ENCODE measurements at places on chromosomes 6 and 20.

- DNase-seq: no peak
These were observed 43.7 kb upstream of the CEP162 start for GRCh38 chr6:84271061-84271716.

DNA sequence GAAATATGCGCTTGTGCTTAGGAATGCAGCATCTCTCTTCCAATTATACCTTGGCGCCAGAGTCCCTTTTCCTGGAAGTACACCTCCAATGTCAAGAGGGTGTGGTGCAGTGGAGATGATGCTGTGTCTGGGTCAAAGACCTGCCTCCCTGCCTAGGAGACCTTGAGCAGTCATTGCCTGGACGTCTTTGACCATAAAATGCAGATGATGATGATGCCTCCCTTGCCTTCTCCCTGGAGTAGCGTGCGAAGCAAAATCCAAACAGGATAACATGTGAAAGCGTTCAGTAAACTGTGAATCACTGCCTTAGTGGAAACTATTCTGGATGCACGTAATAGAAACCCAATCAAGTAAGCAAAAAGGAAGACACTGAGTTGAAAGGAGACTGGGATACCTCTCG lies 97.4 kb upstream of the ARMC2 start:
- no peak for DNase-seq

DNA sequence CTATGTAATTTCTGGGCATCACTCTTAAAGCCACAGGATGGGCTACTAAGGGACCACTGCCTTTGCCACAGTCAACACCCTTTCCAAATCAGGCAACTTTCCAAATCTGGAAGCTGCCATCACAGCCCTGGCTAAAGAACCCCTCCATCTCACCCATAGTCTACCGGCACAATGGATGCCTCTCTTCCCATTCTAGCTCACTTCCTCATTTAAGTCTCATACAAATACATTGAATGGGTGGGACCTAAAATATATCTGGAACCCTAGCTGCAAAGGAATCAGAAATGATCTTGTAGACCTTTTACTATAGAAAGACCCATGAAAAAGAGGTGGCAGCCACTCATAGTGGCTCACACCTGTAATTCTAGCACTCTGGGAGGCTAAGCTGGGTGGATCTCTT lies 3.3 kb upstream of the TREML4 start:
- no peak for DNase-seq

- DNase-seq: peak; percentile 38
These were observed 71.9 kb upstream of the CNR1 start for GRCh38 chr6:88238065-88238464.

DNA sequence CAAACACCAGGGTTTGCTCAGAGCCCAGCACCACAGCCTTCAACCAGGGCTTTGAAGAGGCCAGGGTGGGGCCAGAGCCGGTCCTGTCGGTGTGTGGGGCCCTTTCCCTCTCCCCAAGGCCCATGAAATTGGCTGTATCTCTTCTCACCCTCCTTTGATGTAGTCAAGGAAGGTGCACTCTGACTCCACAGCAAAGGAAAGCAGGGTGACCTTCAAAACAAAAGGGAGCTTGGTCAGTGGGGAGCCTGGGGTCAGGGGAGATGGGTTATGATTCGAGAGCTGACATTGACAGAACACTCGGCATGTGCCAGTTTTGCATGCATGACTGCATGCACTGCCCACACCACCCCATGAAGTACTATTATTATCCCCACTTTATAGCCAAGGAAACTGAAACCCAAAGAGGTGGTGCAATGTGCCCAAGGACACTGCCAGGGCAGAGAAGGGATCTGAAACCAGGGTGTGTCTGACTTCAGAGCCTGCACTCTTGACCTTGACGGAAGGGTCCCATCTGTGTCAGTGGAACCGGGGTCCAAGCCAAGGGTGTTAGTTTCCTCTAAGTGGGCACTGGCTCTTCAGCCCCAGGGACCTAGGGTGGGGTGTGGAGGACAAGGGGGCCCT lies 55.4 kb downstream of the RAB44 start:
- DNase-seq: no peak

- DNase-seq: no peak
These were observed 21.6 kb downstream of the TPX2 start for GRCh38 chr20:31760519-31761240.

GRCh38 chr6:90329386-90330077 lies 32.9 kb upstream of the BACH2 start:
- DNase-seq: no peak

DNA sequence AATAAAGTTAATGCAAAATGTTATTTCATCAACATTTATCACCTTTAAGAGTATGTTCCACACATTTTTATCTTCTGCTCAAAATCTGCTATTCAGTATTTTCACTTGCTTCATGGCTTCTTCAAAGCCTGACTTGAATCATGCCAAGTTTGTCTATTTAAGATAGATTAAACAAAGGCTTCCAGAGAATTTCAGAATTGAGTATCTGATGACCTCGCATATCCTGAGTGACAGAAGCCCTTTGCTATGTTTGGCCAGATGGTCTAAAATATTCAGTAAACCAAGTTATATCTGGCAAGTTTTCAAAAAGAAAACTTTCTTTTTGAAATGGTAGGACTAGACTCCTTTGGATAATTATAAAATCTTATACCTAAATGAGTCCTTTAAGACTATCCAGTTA lies 348.9 kb upstream of the KCNQ5 start:
- DNase-seq: no peak

DNA sequence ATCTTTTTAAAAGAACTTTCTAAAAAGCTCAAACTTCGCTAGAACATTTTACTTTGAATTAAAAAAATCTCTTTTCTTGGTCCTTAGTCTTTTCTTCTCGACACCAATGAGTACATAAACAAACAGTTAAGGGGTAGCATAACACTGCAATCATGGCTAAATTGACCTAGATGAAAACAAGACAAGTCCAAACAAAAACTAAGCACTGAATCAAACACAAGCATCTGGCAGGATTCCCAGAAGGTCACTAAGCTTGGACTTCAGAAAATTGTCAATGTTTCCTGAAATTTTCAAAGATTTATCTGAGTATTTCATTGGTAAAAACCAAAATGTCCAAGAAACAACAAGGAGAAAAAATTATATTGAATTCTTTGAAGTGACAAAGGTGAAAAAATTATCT lies 5.0 kb downstream of the COL21A1 start:
- no peak for DNase-seq

DNA sequence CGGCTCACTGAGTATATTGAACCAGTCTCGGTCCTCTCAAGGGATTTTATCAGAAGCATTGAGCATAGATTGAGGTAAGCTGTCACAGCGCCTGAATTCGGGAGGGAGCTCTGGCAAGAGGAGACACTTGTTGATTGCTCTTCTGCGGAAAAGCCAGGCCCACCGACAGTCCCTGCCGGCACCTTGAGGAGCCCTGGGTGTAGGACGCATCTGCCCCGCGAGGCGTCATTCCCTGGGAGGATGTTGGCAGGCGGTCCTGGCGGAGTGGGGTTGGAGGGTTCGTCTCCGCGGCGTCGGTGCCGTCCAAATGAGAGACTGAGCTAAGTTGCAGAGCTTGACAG lies 843 bp downstream of the FBXO9 start:
- peak; percentile 13 for DNase-seq

GRCh38 chr6:33427585-33428223 lies 7.8 kb downstream of the SYNGAP1 start:
- peak; percentile 75 for DNase-seq

DNA sequence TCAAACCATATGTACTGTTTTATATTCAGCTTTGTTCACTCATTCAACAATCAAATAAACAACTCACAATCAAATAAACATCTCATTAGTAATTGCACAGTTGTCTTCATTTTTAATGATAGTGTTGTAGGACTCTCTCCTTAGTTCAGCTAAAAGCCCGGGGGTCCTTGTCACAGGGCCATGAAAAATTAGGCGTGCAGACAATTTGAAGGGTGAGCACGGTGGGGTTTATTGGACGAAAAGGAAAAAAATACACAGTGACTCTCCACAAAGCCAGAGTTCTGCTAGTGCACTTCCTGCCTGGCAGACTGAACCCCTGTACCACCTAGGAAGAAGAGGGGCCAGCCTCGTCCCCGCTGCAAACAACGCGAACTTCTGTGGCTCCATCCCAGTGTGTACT lies 257.6 kb upstream of the FLRT3 start:
- DNase-seq: no peak

DNA sequence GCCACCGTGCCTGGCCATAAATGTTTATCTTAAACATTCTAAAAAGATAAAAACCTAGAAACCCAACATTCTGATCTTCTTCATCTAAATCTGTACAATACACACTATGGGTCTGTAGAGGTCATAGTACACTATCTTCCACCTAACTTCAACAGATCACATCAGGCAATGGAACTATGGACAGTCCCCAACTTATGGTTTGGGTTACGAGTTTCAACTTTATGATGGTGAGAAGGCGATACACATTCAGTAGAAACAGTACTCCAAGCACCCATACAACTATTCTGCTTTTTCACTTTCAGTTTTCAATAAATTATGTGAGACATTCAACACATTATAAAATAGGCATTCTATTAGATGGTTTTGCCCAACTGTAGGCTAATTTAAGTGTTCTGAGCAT lies 23.1 kb downstream of the FKBP5 start:
- DNase-seq: no peak

GRCh38 chr6:17879184-17879583 lies 108.3 kb downstream of the KIF13A start:
- DNase-seq: no peak

- DNase-seq: no peak
These were observed 75.2 kb upstream of the IYD start for GRCh38 chr6:150293423-150294173.

- no peak for DNase-seq
These were observed 46.6 kb downstream of the MOXD1 start for GRCh38 chr6:132354517-132355167.

GRCh38 chr6:124881898-124882578 lies 80.2 kb upstream of the RNF217 start:
- DNase-seq: no peak

DNA sequence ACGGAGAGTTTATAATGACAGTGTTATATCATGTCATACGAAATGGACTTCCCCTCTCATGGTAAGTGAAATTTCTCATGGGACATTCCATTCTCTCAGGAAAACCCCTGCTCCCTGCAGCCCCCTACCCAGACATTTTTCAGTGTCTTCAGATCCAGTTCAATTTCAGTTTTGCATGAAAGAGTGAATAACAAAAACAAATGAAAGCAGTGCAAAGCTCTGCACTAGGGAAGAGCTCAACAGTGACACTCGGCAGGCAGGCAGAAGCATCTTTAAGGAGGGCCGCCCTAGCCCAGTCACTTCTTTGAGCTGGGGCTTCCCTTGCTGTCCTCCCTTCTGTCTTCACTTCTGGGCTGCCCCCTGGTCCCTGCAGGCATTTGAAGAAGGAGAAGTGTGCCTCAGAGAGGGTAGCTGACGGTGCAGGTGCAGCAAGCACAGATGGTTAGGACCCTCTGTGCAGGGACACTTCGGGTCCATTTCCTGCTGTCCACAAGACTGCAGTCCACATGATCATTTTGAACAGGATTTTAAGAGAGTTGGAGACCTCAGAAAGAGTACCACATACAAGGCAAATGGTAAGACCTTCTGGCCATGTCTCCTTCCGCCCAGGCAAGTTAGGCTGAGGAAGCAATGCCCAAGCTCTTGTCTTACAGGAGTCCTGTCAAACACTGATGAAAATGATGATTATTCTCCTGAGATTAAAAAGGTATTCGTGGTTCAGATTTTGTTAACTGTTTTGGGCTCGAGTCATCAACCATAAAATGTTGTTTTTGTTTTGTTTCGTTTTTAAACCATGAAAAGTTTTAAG lies 5.4 kb upstream of the DUSP22 start:
- DNase-seq: no peak

GRCh38 chr6:159062564-159062945 lies 17.8 kb upstream of the TAGAP start:
- DNase-seq: no peak

DNA sequence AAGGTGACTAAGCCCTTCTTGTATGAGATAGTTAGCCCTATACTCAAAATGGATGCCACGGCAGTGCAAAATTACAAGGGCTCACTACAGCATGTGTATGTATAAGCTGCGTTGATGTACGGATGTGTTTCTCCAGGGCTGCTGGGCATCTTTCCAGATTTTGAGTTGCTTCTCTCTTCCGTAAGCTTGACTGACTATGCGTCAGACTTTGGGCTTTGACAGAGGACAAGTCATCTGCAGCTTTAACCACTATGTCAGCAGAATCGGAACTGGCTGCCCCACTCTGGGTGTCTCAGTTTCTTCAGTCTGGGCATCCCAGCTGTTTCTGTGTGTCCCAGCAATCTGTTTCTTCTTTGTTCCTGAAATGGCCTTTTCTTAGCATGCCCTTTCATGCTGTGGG lies 241.6 kb downstream of the BTBD3 start:
- DNase-seq: no peak

GRCh38 chr6:21668795-21669194 lies 75.2 kb downstream of the SOX4 start:
- DNase-seq: no peak

DNA sequence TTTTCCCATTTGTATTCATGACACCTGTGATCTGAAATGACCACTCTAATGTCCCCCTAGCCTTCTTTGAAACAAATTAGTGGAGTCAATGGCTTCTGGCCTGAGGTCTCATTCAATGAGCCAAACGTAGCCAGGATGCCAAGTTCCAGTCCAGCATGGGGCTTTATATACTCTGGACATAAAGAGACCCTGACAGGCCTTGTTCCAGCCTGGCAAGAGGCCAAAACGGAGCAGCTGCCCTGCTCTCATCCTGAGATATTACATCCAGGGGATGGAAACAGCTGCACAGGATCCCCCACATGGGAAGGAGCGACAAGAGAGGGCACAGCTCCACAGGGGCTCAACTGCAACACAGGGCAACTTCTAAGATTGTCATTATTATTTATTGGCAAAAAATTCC lies 437.8 kb downstream of the CDH26 start:
- DNase-seq: no peak

GRCh38 chr6:18425218-18425617 lies 38.1 kb downstream of the RNF144B start:
- no peak for DNase-seq

DNA sequence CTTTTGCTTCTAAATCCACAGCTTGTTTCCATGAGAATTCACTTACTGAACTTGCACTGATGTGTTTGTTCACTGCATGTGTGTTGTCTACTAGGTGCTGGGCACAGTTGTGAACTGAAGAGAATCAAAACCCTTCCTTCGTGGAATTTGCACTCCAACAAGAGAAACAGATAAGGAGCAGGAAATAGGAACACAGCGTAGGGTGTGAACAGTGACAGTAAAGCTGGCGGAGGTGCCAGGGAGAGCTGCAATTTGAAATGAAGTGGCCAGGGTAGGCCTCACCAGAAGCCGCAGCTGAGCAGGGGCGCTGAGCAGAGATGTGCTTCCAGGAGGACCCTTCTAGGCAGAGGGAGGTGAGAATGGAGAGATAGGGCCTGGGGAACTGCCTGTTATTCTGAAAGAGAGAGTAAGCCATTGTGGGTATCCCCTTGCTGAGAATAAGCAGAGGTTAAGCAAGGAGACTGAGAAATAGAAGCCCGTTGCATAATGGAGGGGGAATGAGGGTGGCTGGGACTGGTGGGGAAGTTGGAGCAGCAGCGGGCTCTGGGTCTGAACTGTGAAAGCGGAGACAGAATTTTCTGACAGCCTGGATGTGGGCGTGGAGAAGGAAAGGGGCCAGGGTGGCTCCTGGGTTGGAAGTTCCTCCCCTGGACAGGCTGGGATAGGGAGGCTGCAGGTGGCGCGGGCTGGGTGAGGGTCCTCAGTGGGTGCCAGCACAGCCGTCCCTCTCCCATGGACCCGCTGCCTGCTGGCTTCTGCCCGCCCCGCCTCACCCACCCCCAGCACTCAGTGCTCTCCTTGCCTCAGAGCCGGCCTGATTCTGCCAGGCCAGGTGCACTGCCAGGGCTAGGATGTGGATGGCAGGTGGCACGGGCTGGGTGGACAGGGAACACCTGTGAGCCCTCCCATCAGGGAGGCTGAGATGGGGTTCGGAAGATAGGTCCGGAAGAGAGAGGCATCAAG lies 114.7 kb upstream of the AFDN start:
- DNase-seq: no peak

Data from Calu3 (cell line).